Sigmoid colon (tissue), 7 donors: ENCODE measurements at places on chromosomes 1 and 21. TPM values are rescaled to one million over a fixed set of nuclear protein-coding genes. Genes with fewer than 3 reads are reported as not detected.

DNA sequence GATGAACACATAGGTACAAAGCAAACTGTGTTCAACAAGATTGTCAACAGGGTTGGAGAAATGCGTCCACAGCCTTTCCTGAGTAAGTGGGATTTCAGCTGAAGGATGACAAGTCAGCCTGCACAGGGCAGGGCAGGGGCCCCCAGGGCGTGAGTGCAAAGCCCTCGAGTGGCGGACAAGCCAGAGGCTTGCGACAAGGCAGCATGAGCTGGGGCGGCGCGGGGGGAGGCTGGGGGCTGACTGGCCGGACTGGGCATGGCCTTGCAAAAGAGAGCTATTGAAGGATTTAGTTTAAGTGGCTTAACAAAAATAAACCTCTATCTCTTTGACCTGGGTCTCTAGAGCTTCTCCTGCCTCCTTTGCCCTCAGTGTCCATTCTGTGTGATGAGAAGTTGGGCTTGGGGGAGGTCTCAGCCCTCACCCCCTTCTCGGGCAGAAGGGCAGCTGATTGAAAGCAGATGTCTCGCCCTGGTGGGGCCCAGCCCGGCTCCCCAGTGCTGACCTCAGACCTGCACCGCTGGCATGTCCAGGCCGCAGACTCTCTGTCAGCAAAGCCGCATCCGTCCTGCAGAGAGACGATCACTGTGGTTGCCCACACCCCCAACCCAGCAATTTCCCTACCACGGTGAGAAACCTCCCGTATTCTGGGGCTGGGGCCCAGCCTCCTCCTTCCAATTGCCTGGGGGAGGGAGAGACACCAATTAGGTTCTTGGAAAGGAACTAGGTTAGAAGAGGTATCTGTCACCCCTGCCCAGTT lies 24.3 kb upstream of the EPS8L3 start:
- DNase-seq = peak; percentile 55

DNA sequence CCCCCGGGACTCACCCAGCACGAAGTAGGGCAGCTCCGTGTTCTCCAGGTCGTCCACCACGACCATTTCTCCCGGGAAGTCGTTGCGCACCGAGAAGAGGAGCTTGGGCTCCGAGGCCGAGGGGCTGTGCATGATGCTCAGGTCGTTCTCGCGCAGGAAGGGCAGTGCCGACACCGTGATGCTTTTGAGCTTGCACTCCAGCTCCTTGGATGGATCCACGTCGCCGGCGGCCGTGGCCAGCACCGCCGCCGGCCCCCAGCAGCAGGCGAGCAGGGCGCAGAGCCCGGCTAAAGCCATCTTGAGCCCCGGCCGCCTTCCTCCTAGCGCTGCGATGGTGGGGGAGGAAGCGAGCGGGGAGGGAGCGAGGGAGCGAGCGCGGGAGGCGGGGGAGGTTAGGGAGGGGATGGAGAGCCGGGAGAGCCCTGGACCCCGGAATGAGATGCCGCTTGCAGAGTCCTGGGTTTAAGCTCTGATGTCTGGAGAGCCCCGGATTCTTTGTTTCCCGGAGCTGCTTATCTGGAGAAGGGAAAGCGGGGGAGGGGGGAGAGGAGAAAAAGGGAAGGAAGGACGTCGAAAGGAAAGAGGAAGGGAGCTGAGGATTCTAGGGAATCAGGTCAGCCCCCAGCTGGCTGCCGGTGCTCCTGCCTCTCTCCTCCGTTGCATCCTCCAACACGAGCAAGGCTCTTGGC lies at the start of gene ASTN1:
ASTN1 (minus strand) TSS at position 333 of the 689 bp plus-strand sequence; CDS start at position 297, 36 bp downstream.
- DNase-seq = no peak

GRCh38 chr1:186750257-186750656 lies 70.0 kb upstream of the PTGS2 start:
- DNase-seq = no peak

GRCh38 chr21:10430005-10430404 lies 91.4 kb upstream of the TPTE start:
- DNase-seq = no peak

GRCh38 chr1:51296383-51297357 lies 33.7 kb downstream of the TTC39A start:
- DNase-seq = peak; percentile 87

GRCh38 chr1:61741711-61742619 lies at the start of gene PATJ:
Gene PATJ (plus strand): TSS chr1:61742480. CDS start chr1:61762893, 20,413 bp downstream.
- DNase-seq = peak; percentile 76

DNA sequence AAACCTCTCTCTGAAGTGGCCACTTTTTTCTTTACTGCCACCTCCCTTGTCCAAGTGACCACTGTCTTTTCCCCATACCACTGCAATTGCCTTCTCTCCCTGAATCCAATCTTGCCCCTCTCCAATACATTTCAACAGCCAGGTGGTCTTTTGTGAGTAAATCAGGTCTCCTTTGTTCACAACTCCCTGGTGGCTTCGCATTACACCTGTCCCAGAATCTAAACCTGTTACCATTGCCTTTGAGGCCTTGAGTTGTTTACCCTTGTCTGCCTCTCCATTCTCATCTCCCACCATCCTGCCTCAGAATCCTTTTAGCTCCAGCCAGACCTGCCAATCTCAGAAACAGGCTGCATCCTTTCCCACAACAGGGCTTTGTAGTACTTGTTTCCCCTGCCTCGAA lies 21.8 kb upstream of the DYNLT5 start:
- DNase-seq = no peak

DNA sequence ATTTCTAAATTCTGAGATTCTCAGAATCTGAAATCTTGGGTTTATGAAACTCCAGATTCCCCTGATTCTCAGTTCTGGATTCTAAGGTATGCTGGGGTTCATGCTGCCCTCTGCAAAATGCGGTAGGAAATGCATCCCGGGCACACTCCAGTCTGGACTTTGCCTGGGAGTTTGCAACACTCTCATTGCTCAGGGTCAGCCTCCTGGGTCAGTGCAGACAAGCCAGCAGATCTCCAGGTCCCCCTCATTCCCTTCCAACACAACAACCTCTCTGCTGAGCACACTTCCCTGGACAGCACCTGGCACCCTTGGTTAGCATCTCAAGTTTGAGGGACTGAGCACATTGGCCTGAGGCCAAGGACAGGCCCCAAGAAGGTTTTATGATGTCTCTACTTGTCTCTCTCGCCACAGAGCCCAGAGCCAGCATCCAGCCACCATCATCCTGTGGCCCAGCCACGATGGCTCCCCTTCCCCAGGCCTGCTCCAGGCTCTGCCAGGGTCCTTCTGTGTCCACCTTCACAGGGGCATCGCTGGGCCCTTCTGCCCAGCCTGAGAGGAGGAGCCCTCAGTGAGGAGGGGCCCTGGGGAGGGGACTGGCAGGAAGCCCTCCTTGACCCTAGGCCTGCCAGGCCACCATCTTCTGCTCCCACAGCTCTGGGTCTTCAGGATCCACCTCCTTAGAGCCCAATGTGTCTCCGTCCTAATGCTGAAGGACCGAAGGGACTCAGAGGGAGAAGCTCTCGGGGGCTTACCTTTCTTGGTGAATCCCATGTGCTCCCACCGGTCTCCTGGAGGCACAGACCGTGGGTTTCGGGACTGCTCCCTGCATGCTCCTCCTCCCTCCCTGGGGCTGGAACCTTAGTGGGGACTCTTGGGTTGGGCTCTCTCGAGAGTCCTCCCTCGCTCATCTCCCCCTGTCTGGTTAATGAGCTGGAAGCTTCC lies 550.7 kb downstream of the PTPRU start:
- DNase-seq = no peak

GRCh38 chr1:160342953-160343869 lies at the start of the genes COPA and NCSTN:
Gene COPA (minus strand): TSS chr1:160343250. CDS start chr1:160343170, 80 bp downstream.
Gene NCSTN (plus strand): TSS chr1:160343383. CDS start chr1:160343397, 14 bp downstream.
- DNase-seq = peak; percentile 96

- peak; percentile 69 for DNase-seq
Observed at GRCh38 chr21:33642896-33643657, 776 bp downstream of the ITSN1 start.

DNA sequence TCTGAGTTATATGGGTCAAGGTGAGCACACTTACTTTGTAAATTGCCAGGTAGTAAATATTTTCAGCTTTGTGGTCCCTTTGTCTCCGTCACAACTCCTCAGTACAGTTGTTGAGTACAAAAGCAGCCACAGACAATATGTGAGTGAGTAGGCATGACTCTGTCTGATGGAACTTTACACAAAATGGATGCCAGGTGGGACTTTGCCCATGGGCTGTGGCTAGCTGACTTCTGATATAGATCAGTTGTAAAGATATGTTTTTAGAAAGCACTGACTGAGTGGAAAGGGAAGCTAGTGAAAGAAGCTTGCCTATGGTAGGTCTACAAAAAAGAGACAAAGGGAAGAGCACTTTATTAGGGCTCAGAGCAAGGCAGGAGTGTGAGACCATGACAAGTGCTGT lies 23.1 kb upstream of the IGSF5 start:
- DNase-seq = no peak

GRCh38 chr1:8420318-8420717 lies 102.4 kb downstream of the SLC45A1 start:
- DNase-seq = no peak

- DNase-seq = no peak
Observed at GRCh38 chr1:89311757-89312156, 39.1 kb upstream of the GBP5 start.

DNA sequence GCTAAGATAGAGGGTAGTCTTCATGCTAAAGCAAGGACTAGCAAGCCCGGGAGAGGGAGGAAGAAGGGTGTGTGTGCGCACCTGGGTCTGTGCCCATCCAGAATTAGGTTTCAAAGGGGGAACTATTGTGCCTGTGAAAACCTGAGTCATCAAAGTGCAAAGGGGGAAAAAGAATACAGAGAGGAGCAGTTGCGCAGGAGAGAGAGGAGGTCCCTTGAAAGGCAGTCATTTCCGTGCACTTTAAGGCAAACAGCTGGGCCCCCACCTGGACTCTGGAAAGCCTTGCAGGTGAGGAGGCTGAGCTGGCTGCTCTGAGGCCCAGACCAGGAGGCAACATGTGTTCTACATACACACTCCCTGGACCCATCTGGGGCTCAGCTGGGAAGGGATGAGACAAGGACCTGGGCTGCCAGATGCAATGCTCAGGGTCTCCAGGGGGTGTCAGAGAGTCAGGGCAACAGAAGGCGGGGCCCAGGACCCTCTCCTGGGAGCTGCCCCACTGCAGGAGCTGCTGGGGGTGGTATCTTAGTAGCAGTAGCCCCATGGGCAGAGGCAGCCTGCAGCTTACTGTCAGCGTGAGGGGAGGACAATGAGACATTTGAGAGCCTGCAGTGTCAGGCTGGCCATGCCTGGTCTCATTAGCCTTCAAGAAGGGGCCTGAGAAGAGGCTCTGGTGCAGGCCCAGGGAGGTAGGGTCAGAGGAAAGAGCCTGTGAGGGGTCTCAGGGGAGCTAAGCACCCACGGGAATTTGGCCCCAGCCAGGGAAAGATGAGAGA lies 14.3 kb downstream of the PROK1 start:
- DNase-seq = no peak

DNA sequence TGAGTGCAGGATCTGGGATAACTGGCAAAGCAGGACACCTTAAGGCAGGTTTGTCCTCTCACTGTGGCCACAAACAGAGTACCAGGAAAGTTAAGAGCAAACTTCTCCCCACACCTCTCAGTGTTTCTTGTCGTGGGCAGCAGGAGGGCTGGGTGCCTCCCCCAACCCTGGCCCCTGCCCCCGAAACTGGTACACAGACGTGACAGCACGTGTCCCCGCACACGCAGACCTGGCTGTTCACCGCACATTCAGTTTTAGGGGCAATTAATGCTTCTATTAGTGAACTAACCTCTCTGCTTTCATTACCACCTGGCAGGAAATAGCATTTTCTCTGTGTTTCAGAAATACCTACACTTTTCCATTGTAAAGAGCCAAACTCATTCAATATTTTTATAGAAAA lies 32.9 kb upstream of the RIPK4 start:
- DNase-seq = no peak

- no peak for DNase-seq
Observed at GRCh38 chr1:246012341-246012740, 494.7 kb downstream of the SMYD3 start.

- DNase-seq = no peak
Observed at GRCh38 chr1:88897070-88897730, 5.8 kb upstream of the GTF2B start.

DNA sequence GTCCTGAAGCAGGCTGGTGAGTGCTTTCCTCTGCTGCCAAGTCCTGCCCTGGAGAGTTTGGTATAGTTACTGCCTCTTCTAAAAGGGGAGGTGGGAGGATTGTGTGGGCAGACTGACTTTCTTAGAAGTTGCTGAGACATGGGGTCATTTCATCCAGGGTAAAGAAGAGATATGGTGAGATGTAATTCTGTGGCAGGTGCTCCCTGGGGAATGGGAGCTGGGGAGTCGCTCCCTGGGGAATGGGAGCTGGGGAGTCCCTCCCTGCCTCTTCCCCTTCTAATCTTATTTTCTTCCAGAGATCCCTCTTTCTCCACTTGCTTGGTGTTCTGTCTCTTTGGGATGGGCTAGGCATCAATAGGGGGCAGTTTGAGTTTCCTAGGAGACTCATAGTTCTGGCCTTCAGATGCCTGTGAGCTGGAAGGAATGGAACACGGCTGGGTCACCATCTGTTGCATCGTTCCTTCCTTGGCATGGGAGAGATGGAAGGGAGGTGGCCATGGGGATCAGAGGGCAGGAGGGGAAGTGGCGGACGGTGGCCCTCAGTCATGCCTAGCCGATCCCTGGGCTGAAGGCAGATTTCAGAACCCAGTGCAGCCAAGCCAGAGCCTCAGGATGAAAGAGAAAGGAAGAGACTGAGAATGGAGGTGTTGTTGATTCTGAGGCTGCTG lies 59.0 kb downstream of the NFASC start:
- peak; percentile 27 for DNase-seq

GRCh38 chr1:91846007-91846638 lies 39.8 kb downstream of the TGFBR3 start:
- DNase-seq = peak; percentile 77

- DNase-seq = no peak
Observed at GRCh38 chr1:210743038-210743437, 390.9 kb downstream of the KCNH1 start.

GRCh38 chr1:156599811-156600210 lies 1.5 kb downstream of the GPATCH4 start:
- no peak for DNase-seq

DNA sequence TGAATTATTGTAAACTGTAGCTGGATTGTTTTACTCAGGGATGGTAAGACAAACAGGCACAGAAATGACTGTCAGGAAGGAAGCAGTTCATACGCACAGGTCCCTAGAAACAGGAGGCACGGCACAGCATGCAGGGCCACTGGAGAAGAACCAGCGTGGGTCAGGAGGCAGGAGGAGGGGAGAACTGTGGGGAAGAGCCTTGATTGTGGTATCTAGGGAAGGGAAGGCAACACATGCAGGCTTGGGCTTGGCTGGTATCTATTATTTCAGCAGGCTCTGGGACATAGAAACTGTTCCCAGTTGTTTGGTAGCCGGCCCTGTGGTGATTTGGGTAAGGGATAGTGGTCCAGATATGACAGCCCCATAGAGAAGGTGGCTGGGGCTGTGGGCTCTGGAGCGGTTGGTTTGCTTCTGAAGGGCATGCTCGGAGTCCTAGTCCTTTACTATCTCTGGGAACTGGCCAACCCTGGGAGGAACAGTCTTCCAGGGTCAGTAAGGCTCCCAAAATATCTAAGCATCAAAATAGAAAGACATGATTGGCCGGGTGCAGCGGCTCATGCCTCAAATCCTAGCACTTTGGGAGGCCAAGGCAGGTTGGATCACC lies 43.1 kb upstream of the CCSAP start:
- no peak for DNase-seq

GRCh38 chr1:209721323-209721722 lies 16.7 kb downstream of the HSD11B1 start:
- no peak for DNase-seq

The FCGR1A gene
- total RNA-seq = 0.71 TPM

The RNU1-3 gene
- under 0.01 TPM for total RNA-seq

The SMPDL3B gene
- not detected for total RNA-seq

The TMPRSS15 gene
- total RNA-seq = not detected

The PROX1 gene
- 6.4 TPM for total RNA-seq

The OR10J1 gene
- not detected for total RNA-seq

The PER3 gene
- total RNA-seq = 36.1 TPM

The TSPAN1 gene
- 8.9 TPM for total RNA-seq
